Right lung (tissue), 10 donors: ENCODE measurements at places on chromosomes 16 and 17.

DNA sequence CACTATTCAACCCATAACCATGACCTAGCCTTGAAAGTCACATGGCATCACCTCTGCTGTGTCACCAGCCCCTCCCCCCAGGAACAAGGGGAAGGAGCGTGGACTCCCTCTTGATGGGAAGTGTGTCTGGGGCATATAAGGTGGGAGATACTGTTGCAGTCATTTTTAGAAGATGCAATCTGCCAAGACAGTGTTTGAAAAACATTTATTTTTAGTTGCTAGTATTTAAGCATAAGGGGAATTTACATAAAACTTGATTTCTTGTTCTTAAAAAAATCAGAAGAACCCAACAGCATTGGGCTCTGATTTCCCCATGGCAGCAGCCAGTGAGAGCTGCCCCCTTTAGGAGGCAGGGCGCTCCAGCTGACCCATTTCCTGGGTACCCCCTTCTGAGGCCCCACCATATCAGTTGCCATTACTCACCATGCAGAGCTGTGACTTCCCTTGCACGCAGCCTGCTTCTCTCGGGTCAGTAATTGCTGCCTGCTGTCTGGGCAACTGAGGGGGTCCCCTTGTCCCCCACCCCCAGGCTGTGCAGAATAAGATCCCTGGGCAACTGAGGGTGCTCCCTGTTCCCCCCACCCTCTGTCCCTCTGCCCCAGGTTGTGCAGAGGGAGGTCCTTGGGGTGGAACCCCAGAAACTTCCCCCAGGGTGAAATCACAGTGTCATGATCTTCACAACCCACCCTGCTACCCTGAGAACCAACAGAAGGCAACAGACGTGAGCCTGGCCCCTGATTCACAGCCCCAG lies 11.8 kb upstream of the CDC42EP4 start:
- DNase-seq: no peak

- DNase-seq: no peak
Measured at GRCh38 chr17:74262601-74263000, 11.4 kb upstream of the DNAI2 start.

- no peak for DNase-seq
Measured at GRCh38 chr17:49518346-49519078, 23.4 kb downstream of the NGFR start.

DNA sequence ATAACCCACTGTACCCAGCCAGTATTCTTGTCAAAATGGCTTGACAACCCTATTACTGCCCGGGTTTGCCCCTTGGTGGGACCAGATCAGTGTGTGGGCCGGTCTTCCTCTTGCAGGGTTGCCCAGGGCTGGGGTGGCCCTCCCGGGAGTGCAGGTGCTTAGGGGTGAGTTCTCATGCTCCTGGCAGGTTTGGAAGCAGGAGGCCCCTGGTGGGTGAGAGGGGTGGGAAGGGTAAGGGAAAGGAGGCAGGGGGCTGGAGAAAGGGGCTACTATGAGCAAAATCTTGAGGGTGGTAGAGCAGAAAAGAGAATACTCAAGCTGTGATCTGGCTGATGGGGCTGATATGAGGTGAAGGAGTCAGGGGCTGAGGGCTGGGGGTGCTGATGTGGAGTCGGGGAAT lies 6.5 kb downstream of the CD300A start:
- DNase-seq: no peak
